ENCODE measurements at places on chromosomes 2 and 18.
A peak's percentile ranks its signal among the peaks of the same experiment; 100 is the strongest.

- DNase-seq: no peak
Observed at GRCh38 chr18:11115276-11115675, 34.1 kb downstream of the PIEZO2 start.

- no peak for DNase-seq
Observed at GRCh38 chr18:61572871-61573270, 239.6 kb downstream of the CDH20 start.

- peak; percentile 73 for DNase-seq
Observed at GRCh38 chr18:48928787-48929186, 22.0 kb downstream of the SMAD7 start.

DNA sequence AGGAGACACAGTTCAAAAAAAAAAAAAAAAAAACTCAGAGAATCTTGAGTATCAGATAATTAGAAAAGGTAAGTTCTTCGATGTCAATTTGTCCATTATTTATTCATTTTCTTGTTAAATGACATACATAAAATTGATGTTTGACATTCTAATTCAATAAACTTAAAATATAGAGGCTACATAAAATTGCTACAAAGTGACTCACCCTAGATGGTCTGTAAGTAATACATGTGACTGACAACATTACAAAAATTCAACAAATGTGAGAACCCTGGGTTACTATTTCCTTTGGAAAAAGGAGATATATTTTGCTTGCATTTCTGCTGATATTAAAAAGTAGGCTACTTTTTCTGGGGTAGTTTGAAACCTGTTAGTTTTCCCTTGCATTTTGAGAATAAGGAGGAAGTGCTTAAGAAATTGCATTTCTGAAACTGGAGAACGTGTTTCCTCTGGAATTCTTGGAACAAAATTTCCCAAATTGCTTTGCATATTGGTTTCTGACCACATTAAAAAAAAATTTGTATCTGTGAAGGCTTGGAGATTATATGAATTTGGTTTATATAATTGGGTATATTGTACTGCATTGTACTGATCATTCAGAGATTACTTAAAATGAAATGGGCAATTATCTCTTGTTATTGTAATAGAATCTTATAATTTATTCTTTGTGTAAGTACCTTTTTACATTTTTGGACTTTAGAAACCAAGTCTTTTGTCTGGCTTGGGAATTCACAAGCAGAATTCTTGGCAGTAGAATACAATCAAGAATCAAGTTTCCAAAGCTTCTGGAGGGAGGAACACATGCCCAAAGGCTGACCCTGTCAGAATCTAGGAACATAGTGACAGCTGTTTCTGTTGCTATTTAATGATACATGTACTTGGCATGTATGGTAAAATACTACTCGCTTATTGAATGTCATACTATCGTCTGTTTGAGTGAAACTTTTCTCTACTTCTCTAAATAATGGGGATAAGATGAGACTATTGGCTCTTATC lies 106.1 kb downstream of the DSEL start:
- DNase-seq: no peak

- DNase-seq: peak; percentile 61
Observed at GRCh38 chr2:60806988-60807681, 51.1 kb downstream of the PAPOLG start.

- DNase-seq: no peak
Observed at GRCh38 chr2:229636571-229636970, 77.8 kb downstream of the DNER start.

- no peak for DNase-seq
Observed at GRCh38 chr2:64401529-64401880, 52.5 kb upstream of the LGALSL start.

DNA sequence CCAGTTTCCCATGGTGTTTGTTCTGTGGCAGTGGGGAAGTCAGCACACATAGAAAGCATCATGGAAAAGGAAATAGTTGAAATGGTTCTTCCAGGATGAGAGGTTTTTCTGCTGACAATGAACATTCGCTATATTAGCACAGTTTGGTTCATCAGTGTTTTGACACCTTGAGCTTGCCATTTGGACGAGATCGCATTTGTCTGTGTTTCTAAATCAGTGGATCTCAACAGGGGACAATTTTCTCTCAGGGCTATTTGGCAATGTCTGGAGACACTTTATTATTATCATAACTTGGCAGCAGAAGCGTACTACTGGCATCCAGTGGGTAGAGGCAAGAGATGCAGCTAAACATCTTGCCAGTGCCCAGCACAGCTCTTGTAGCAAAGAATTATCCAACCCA lies 74.6 kb downstream of the CD8B2 start:
- DNase-seq: no peak

GRCh38 chr18:37712776-37713175 lies 147.2 kb upstream of the CELF4 start:
- DNase-seq: no peak

DNA sequence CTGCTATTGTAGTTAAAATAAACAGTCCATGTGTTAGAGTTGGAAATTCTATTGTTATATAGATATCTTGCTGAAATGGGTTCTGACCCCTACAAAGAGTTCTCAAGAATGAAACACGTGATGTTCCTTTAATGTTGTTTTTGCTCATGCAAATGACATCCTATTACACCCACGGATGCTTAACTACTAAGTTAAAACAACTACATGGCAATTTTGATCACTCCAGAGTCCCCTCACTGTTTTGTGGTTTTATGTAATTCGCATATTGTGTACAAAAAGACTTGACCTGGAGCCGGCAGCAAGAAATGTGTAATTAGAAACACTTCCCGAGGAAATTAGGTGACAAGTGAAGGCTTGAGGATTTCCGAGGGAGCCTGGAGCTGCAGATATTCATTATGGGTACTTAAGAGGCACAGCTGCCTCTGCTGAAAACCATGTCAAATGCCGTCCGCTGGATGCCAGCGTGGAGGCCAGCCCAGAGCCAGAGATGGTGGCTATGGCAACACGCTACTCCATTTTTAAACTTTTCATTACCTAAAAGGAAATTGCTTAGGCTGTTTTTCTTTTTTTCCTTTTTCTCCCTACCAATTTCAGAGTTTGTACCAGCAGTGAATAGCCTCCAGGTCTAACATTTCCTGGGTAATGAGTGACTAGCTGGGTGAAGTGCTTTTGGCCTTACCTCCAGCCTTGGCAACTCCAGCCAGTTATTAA lies 21.0 kb upstream of the CABLES1 start:
- no peak for DNase-seq

DNA sequence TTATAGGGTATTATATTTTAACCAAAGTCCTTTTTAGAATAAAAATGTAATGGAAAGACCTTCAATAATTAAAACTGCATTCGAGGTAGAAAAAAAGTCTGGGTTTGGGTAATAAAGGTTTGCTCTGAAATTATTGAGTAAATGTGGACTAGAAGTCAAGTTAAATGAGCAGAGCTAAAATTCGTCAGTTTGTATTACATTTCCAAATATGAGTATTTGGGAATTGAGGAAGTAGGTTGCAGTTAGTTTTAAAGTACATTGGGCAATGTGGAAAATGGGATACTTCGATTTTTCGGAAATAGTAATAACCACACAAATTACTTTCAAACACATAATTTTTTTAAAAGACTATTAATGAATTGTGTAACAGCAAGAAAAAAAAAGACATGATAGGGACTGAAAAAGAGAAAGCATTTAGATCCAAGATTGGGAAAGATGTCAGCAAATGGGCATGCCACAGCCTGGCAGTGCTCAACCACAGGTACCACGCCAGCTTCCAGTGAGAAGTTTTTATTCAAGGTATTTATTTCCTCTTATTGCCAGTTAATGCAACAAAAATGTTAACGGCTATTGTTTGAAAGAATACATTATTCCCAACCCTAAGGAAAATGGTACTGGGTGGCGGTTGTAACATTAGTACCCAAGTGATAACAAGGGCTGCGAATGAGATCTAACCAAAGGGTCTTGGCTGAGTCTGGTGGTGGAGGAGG lies 50.0 kb downstream of the TTC39C start:
- no peak for DNase-seq

GRCh38 chr2:57920342-57920939 lies 126.2 kb upstream of the VRK2 start:
- no peak for DNase-seq

DNA sequence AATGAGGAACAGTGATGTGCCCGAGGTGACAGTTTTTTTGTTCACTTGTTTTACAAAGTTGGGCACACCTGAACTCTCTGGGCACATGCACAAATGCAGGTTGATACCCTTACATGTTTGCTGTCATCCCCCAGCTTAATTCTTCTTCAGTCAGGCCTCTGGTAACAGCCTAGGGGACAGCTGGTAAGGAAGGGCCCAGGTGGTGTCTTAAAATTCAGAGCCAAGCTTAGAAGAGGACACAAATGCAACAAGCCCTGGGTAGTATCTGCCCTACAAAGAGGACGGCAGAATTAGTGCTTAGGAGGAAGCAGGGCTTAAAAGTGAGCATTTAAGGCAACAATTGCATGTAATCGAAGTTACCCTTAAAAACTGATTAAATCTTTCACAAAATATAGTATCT lies 171.9 kb upstream of the ACAA2 start:
- DNase-seq: no peak

DNA sequence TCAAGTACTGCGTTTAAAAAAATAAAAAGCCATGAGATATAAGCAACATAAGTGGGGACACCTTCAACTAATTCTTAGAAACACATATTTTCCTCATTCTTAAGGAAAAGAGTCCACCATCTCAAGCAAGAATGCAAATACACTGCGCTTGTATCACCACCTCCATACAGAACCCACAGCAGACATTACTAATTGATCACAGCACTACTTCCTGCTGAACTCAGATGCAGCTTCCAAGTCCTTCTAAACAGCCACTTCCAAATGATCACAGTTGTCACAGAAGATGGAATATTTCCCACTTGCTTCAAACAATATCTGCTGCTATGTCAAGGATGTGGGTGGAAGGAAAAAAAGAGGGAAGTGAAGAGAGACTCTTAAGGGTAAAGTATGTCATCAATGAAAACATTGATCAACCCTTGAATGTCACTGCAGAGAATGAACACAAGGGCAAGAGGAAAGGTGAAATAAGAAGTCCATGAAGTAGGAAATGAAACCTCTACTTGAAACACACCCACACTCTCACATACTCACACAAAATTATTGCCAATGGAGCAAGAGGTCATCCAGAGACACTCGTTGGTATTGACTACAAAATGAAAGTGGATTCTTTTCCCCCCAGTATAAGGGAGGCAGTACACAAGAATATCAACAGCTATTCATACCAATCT lies 22.1 kb downstream of the TGFA start:
- no peak for DNase-seq

- DNase-seq: peak; percentile 42
Observed at GRCh38 chr2:113175042-113175628, 1.4 kb downstream of the PSD4 start.

GRCh38 chr2:67840460-67841068 lies 222.2 kb downstream of the C1D start:
- peak; percentile 68 for DNase-seq

GRCh38 chr18:621291-622043 lies 24.7 kb downstream of the CLUL1 start:
- DNase-seq: no peak

- DNase-seq: no peak
Observed at GRCh38 chr2:28612131-28612812, 116.4 kb downstream of the PLB1 start.

DNA sequence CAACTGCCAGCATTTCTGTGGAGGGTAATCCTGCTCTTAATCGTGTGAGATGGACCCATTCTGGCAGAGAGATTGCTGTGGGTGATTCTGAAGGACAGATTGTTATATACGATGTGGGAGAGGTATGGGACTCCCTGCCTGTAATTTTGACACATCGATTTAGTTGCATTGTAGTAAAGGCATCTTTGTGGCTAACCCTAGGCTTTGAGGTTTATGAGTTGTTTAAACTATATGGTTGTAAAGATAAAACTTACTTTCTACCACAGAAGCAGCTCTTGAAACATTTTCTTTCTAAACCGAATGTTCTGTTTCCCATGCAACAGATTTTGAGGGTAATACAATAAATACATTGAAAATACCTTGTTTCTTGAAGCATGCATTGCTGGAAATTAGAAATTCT lies 58.5 kb downstream of the DYNC1I2 start:
- DNase-seq: no peak

DNA sequence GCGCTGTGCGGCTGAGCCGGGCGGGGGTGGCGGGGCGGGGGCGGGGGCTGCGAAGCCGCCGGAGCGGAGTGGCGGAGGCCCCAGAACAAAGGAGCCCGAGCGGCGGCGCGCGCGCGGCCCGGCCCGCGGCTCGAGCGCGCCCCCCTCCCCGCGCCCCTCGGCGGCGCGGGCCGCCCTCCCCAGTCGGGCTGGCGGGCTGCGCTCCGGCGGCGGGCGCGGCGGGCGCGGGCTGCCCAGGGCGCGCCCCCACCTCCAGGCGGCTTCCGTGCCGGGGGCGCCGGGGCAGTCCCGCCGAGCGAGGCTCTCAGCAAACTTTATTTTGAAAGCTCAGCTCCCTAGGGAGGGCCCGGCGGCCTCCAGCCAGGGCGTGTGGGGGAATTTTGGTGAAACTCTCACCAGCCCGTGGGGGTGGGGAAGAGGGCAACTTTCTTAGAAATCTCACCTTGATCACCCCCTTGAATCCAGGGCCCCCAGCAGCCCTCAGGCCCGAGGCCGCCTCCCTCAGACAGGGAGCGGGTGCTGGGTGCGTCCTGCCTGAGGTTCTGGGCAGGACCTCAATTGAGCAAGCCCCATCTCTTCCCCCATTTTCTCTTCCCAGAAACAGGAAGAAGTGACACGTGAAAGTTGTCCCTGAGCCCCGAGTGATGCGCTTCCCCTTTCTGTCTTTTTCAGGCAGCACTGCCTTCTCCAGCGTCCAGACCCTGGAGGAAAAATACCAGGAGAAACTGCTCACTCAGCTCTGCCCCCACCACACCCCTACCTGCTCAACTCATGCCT lies 786 bp downstream of the TET3 start:
- peak; percentile 55 for DNase-seq

Measured in hematopoietic multipotent progenitor cell treated with erythropoietin and hydrocortisone succinate and interleukin-3 and kit ligand, for 6 days (in vitro differentiated cells).